OCI-LY7 (cell line): ENCODE measurements at places on chromosomes 6 and 20. TPM values are rescaled to one million over a fixed set of nuclear protein-coding genes. Genes with fewer than 3 reads are reported as not detected.

- DNase-seq = no peak
These were observed 219.8 kb downstream of the TFAP2A start for GRCh38 chr6:10194816-10195672.

DNA sequence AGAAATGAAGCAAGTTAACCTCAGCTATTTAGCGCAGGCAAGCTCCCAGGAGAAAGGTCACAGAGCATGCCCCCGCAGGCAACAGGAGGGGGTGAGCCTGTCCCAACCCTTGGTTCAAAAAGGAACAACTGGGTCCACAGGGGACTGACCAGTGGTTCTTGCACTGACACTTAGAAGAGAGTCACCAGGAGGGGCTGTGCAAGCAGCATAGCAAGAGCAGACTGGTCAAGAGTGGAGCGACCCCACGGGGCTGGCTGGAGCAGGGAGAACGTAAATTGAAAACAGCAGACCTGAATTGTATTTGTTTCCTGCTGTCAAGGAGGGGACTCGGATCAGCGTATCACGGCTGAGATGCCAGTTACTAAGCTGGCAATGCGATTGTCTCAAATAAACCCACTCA is 32.8 kb downstream of the GABRR1 start:
- no peak for DNase-seq

- DNase-seq = no peak
These were observed 1.5 kb downstream of the ZBP1 start for GRCh38 chr20:57618764-57619050.

DNA sequence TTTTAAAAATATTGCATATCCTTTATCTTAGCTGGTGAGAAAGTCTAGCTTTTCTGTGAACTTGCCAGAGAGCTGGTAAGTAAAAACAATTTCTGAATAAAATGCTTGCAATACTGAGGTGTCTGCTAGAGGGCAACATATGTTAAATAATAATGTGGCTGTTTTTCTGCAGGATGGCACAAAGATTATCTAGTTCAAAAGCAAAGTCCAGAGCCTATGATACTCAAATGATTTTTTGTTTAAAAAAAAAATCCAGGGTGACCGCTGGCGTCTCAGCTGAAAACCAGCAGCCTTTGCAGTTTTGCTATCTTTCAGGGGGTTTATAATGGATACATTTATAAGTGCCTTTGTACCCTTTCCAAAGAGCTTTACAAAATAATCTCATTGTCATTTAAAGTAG is 194.9 kb downstream of the PHACTR1 start:
- DNase-seq = peak; percentile 28

DNA sequence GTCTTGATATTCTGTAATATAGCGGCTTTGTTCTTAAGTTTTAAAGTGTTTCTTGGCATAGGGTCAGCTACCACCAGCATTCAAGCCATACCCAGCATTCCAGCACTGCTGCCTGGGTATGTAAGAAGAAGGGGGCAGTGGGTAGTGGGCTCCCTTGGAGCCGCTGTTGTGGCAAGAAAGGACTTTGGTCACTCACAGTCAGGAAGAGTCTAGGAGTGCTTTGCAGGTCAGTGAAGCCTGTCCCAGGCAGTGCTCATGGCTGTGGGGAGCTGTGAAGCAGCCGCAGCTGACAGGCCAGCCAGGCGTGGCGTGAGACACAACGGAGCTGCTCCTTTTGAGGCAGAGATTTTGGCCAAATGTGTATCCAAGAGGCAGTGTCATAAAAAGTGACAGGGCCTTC is 512.0 kb downstream of the CDKAL1 start:
- DNase-seq = no peak

GRCh38 chr6:148885136-148885865 is 138.5 kb downstream of the UST start:
- no peak for DNase-seq

Gene PTCRA
- total RNA-seq = 0.91 TPM in 1 of 2 replicates, not detected in the other

Gene CTAGE9
- not detected in 2 replicates for total RNA-seq

Gene PHACTR3
- total RNA-seq = not detected in 2 replicates

Gene RSPH9
- not detected in 2 replicates for total RNA-seq
